ENCODE measurements at places on chromosomes 7 and 10. TPM values are rescaled to one million over a fixed set of nuclear protein-coding genes. Genes with fewer than 3 reads are reported as not detected.

DNA sequence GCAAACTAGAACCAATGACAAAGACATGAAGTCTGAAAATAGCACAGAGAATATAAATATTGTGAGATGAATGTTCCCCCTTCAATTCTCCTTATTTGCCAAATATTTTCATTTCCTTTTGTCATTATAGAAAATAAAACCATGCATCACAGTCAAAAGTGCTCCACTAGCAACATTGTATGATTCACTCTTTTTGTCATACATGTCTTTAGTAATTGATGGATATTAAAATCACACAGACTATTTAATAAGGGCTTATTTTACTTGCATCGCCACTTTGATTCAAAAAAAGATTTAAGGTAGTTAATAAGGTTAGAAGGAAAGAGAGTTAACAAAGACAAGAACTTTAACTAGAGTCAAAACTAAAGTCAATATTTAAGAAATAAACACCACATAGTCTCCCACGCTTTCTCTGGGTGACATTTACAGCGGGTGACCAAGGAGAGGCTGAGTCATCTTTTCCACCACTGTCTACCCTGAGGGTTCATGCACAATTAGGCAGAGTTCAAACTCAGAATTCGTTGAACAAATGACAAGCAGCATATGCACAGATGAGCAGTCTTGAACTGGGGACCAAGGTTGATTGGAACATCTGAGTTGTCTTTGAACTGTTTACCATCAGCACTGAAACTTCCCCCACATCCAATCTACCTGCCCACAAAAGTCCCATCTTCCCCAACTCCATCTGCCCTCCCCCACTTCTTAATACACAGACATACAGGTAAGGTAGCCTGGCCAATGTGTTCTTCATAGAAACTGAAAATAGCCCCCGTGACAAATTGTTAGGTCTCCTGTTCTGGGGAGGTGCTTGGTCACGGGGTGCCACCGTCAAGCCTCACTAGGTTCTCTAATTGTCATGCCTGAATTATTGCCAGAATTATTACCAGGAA, 42.5 kb downstream of the C7orf25 start:
- DNase-seq = no peak

GRCh38 chr7:99398891-99399445, 9.4 kb downstream of the PDAP1 start:
- no peak for DNase-seq

DNA sequence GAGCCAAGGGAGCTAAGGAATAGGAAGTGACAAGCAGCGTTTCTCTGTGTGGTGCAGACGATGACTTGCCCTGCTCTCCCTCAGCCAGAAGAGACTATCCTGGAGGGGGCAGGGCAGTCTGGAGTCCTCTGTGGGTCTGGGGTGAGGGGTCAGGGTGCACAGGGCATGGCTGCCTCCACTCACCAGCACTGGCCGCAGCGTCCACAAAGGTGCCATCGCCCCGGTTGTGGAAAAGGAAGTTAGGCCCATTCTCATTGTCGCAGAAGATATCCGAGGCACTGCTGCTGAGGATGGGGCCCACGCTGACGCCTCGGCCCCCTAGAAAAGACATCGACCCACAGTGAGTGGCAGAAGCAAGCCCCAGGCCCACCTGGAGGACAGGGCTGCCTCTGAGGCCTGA, 58.2 kb downstream of the GOLGA7B start:
- no peak for DNase-seq

DNA sequence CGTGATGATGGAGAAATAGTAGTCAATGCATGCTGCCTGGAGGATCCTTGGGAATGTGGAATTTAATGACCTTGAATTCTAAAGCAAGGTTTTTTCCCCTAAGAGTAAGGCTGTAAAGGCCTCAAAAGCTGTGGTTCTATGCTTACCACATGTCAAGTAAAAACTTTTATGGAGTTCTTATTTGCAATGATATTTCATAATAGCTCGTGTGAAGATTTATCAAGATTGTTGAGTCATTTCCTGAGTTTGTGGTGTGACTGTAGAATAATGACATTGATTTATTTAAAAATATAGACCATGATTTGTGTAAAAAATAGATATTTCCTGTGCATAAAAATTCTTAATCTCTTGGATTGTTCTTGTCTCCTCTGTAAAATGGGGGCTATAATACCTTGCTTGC, 67.5 kb upstream of the SORCS1 start:
- no peak for DNase-seq

DNA sequence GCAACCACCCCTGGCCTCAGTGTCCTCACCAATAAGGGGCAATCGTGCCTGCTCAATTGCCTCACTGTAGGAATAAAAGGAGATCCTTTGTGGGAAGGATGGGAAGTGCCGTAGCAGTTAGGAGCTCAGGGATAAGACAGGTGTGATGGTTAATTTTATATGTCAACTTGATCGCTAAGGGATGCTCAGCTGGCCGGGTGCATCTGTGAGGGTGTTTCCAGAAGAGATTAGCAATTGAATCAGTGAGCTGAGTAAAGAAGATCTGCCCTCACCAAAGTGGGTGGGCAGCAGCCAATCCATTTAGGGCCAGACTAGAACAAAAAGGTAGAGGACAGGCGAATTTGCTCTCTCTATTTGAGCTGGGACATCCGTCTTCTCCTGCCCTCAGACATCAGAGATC, 46.3 kb downstream of the BUB3 start:
- DNase-seq = no peak

GRCh38 chr10:102267748-102268147, 22.4 kb downstream of the GBF1 start:
- DNase-seq = no peak

The CH25H gene
- total RNA-seq = 0.40 TPM

The LLCFC1 gene
- total RNA-seq = not detected
